ENCODE measurements at places on chromosomes 1 and 21. TPM values are rescaled to one million over a fixed set of nuclear protein-coding genes. Genes with fewer than 3 reads are reported as not detected.

The TMEM61 gene
- total RNA-seq: 2.5 TPM

The PFDN2 gene
- total RNA-seq: 26.2 TPM

The GJB3 gene
- not detected for total RNA-seq

DNA sequence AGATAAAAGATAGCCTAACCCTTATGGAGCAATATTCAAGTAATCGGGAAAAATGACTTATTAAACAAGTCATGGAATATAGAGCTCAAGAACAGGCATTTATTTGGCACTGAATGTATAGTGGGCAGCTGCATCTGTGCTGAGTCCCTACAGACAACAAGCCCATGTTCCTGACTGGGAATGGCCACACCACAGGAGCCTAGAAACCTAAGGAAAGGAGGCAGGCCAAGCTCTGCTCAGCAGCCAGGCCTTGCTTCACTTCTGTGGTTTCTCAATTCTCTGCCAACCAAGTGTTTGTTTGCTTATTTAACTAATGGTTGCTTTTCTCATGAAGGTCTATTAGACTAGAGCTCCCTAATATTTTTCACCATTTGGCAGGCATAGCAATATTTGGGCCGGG, 21.5 kb downstream of the AK2 start:
- ATAC-seq: no peak

- no peak for ATAC-seq
These were observed 640.7 kb downstream of the ADGRL2 start for GRCh38 chr1:82441402-82441801.

DNA sequence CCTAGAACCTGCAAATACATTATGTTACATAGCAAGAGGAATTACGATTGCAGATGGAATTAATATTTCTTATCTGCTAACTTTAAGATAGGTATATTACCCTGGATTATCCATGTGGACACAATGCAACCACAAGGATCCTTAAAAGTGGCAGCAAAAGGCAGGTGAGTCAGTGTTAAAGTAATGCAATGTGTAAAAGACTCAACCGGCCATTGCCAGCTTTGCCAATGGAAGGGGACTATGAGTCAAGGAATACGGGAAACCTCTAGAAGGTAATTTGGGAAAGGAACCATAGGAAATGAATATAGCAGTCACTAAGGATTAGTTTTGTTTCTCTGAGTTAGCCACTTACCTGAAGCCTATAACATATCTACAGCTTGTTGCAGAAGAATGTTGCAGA, 692.1 kb upstream of the ZP4 start:
- ATAC-seq: no peak

GRCh38 chr1:84377480-84378095, 20.7 kb upstream of the DNASE2B start:
- no peak for ATAC-seq

- ATAC-seq: no peak
These were observed 4.0 kb downstream of the BARHL2 start for GRCh38 chr1:90712915-90713730.

DNA sequence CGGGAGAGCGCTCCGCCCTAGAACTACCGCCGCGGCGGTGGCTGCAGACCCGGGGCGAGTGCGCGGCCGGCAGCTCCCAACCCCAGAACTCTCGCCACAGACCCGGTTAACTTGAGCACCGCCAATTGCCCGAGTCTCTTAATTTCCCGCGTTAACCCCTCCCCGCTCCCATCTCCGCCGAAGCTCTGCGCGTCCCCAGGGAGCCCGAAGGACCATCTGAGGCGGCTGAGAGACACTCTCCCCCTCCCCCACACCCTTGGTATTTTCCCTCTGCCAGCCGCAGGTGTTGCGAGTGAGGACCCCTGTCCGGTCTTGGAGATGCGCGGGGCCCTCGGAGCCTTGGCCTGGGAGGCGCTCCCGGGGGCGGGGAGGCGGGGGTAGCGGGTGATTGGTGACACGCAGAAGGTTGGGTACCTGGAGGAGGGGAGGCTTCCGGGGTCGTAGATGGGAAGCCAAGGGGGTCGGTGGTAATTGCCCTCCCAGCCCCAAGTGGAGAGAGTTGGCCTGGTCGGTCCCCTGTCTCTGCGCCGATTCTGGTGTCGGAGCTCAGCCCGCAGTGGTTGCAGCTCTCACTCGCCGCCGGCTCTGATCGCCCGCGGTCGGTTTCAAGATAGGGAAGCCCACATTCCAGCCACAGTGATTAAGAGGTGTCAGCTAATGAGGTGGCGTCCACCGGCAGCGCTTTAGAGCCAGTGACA, 858 bp upstream of the SUSD4 start:
- peak; percentile 29 for ATAC-seq

DNA sequence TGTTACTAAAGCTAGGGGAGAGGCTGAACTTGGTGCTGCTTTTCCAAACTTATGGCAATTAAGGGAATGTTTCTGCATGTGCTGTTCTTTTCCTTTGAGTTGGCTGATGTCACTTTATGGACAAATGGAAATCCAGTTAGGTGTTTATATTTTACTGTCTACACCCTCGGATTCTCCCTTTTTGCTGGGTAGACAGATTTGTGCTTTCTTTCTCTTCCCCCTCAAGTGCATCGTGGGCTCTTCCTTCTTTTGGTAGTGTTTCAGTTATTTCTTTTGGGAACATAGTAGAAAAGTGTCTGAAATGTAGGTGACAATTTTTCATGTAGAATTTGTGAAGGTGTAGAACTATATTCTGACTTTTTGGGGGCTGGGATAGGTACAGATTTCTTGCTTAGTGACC, 22.9 kb downstream of the SYT14 start:
- no peak for ATAC-seq

DNA sequence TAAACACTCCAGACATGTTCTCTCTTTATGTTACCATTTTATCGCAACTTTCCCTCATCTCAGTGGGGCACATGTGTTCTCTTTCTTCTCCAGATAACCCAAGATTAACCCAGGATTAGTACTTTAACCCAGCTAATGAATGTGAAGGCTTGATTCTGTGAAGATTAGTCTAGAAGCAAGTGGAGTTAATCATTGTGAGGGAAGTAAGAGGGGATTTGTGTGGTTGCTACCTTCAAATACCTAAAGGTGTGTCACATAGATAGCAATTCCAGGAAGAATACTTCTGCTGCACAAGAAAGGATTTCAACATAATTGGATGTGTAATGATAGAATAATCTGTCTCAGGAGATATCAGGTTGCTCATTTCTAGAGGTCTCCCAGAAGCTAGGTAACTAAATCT, 327.1 kb downstream of the PBX1 start:
- ATAC-seq: no peak

DNA sequence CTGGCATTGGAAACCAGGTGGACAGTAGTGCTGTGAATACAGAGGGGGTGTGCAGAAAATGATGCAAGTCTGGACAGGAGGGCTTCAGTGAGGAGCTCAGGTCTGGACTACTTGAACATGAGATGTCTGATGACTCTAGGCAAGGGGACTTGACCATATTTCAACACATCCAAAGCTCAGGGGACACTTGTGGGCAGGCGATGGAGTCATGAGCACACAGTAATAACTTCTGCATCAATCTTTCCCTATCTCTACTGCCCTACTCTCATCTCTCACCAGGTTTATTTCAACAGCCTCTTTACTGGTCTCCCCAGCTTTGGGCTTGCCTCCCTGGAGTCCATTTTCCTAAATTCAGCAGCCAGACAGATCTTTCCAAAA, 21.9 kb downstream of the FMO2 start:
- ATAC-seq: peak; percentile 88

DNA sequence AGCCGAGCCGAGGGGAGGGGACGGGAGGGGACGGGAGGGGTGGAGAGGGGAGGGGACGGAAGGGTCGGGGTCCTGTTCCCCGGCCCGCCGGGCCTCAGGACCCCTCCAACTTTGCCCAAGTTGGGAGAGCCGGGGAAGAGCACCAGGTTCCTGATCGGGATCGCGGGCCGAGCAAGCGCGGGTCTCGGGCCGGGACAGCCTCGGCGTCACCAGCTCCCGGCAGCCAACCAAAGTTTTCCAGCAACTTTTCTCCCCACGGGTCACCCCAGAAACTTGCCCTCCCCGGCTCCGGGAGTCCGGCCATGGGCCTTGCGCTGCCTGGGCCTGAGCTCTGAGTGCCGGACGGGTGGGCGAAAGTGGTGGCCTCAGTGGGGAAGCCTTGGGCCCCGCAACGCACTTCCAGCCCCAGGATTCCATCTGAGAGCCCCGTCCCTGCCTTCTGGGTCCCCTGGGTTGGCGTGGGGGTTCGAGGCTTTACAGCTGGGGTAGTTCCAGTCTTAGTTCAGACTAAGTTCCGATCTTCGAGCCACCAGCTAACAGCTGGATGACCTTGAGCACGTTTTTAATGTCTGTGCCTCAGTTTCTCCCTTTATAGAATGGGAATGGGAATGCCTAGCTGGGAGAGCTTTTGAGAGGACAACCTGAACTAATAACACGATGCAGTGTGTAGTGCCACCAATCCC, 458 bp downstream of the ZC3H12A start:
- peak; percentile 11 for ATAC-seq

- no peak for ATAC-seq
These were observed 49.2 kb downstream of the S1PR1 start for GRCh38 chr1:101285922-101286570.

DNA sequence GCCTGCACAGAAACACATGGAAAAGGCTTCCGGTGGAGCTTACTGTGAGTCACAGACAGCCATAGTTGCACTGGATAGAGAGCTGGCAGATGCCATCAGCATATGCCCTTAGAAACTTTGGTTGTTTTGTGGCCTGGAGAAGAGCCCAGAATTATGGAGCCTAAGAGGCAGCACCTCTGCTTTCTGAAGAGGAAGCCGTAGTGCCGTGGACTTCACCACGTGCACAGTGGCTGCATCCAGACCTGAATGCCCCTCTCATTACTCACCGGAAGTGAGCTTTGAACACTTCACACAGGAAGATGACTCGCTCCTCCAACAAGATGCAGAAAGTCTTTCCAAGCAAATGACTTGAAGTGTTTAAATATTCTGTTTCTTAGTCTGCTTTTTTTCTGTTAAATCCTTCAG, 28.4 kb downstream of the JUN start:
- peak; percentile 83 for ATAC-seq

GRCh38 chr1:58785442-58786058, 1.7 kb upstream of the JUN start:
- ATAC-seq: no peak

DNA sequence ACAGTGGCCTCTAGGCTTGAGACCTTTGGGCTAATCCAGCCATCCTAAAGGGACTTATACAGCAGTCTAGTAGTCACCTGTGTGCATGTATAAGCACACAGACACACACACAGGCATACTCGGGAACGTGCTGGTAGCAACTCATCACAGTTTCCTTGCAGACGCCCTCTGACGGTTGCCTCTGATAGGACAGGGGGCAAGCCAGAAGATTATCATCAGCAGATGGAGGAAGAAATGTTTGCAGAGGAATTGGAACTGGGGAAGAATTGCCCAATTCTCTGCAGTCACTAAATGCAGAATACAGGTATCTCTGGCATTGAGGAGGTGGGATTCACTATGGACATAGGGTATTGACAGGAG, 222.2 kb downstream of the C1orf94 start:
- ATAC-seq: no peak
